Putamen (tissue), 1 donor: ENCODE measurements at places on chromosomes 3 and 15.

DNA sequence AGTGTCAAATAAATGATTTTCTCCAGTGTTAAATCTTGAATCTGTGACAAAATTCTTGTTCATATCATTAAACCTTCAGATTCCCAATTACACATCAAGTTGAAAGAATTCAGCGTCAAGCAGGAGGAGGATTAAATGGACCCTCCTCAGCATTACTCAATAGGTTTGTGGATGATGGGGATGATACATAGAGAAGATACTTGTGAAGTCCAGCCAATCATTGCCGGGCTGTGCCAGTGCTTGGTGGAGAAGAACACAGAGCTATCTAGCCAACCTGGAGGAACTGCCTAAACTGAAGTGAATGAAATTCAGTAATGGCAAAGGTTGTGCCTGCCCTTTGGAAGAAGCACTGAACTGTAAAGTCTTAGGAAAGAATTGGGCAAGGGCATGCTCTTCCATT lies 47.0 kb upstream of the PRICKLE2 start:
- no peak for DNase-seq

DNA sequence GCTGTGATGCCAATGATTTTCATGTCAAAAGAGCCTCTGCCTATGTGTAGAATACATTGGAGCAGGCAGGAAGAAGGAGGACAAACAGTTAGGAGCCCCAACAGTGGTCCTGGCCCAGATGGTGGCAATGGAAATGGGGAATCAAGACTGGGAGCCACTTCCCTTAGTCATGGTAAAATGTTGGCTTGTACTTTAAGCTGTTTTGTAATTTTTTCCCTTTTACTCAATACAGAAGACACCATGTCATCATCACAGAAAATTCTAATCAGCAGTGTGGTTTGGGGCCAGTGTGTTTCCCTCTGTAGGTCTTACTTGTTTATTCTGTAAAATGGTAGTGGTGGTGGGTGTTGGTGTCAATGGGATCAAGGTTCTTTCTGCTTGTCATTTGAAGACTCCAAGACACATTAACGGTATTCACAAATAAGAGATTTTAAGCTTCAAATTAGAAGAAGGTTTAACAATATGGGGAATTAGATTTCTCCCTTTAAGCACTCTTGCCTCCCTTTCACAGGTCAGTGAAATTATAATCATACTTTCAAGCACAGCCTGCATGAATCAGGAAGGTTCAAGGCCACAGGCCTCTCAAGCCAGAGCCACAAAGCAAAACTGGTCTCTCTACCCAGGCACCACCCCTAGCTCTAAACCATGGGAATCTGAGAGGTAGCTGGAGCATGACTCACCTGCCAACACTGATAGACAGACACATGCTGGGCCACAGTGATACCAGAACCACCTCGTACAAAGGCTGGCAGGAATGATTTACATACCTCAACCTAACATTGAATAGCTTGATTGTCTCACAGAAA lies 24.9 kb downstream of the SIAH2 start:
- no peak for DNase-seq

DNA sequence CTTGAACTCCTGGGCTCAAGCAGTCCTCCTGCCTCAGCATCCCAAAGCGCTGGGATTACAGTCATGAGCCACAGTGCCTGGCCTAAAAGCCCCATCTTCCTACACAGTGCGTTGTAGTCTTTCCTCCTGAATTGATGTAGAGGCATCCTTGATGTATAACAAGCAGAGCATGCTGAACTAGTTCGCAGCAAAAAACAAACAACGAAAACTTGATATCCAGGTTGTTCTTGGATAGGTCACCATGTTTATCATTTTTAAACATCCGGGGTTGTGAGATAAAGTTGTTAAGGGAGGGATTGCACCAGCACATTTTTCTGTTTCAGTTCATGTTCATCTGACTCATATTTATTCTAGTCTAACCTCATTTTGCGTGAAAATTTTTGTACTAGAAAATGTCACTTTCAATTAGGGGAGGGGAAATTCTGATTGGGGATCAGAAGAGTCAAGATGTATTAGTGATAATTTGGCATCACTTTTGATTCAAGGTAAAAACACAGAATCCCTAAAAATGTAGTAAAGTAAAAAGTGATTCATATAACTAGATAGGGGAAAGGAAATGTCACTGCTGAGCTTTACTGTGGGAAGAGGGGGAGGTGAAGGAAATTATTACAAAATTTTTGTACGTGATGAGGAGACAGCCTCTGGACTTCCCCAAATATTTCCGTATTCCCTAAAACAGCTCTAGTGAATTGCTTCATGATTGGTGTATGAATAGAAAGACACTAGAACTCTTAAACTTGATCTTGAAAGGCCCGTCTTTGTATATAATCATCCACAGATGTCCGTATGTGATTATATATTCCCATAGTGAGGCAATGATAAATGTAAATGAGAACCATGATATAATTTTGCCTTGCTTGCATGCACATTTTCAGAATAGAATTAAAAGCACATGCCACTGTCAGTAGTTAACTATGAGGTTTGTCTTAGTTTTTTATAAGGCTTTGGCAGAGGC lies 22.9 kb downstream of the RAB8B start:
- DNase-seq, result no peak

- no peak for DNase-seq
Measured at GRCh38 chr3:114586119-114586518, 292.3 kb downstream of the TIGIT start.

- DNase-seq, result peak; percentile 59
Measured at GRCh38 chr15:78234515-78235040, at the start of gene ACSBG1. ACSBG1 (minus strand) TSS chr15:78234565; CDS start chr15:78234501, 64 bp downstream.

DNA sequence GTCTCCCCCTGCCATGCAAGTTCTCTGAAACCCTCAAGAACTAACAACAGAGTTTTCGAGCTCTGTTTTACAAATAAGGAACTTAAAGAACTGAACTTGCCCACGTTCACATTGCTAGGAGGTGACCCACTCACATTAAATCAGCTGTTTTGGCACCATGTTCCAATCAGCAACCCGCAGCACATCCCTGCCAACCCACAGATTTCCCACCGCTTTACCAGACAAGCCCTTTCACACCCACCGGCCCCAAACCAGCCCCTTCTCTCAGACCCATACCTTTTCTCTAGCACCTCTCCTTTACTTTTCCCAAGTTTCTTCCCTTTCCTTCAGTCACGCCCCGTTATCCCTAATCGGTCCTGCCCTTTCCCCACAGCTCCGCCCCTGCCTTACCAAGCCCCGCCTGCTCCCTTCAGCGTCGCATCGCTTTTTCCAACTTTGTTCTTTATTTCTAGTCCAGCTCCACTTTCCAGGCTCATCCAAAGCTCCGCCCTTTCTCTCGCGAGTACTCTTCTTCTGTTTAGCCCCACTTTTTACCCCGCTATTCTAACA lies 804 bp upstream of the BRPF1 start:
- no peak for DNase-seq

DNA sequence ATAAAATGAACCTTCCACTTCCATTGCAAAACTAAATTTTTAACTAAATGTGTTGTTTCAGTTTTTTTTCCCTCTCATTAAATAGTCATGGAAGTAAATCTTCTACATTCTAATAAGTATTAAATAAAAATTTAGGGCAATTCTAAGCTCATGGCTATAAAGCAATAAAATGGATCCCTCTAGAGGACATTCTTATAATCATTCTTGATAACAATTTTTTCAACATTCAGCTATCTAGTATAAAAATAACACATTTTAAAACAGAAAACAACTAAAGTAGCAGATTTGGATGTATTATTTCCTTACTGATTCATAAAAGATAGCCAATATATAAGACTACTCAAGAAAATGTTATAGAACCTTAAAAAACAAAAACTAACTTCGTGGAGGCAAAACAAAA lies 393.1 kb downstream of the PLOD2 start:
- DNase-seq, result no peak

GRCh38 chr15:41927536-41927935 lies 33.7 kb upstream of the SPTBN5 start:
- no peak for DNase-seq

- no peak for DNase-seq
Measured at GRCh38 chr3:18113417-18113816, 311.7 kb downstream of the SATB1 start.

DNA sequence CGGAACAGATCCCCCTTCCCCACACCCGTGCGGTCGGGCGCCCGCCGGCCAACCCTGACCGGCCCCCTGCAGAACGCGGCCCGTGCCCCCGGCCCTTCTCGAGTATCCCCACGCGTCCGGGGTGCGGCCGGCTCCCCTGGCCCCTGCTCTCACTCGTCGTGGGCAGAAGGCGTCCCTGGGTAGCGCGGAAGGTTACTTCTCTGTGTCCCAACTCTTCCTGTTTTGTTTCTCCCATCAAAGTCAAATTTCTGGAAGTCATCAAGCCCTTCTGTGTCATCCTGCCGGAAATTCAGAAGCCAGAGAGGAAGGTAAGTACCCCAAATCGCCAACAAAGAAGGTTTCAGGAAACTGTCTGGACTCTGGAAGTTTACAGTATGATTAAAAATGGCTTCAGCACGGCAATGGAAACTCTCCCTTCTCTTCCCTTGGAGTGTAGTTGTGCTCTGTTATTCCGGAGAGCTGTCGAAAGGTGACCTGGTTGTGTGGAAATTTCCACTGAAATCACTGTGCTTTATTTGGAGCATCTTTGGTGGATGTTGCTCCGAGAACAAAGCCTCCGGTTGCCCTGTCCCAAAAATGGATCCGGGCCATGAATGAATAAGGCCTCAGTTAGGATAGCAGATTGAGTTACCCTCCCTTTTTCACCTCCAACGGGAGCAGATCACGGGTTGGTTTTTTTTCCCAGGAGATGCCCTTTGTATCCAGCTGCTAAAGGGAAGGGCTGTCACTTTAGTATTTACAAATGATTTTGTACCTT lies 536 bp downstream of the SEC61A1 start:
- no peak for DNase-seq

DNA sequence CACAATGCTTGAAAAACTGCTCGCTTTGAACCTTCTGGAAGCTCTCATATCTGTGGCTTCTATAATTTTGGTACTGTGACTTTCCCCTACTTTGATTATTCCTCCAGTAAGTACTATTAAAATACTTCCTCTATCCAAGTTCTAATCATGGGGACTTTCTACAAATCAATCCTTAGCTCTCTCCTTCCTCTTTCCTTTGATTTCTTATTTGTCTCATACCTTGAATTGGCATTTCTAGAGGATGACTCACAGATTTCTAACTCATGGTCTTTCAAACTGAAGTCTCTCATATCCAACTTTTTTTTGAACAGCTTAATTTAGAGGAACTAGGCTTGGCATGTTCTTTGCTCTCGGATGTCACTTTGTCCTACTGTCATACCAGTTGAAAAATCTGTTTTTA lies 241.8 kb downstream of the TBC1D5 start:
- DNase-seq, result no peak

- DNase-seq, result peak; percentile 3
Measured at GRCh38 chr3:161500068-161500796, 3.6 kb downstream of the OTOL1 start.

DNA sequence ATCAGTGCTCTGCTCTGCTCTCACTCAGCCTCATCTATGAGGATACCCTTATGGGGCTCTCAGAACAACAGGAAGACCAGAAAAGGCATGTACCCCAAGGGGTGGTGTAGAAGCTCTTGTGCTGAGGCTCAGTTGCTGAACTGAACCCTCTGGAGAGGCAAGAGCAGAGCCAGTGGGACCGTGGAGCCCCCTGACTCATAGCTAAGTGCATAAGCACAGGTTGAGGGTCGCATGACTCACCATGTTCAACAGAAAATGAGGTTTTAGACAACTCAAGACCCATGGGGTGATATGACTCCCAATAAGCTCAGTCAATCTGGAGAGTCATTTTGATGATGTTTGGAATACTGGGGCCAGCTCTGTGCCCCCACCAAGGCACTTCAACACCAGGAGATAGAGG lies 37.3 kb downstream of the CRYGS start:
- DNase-seq, result no peak

- DNase-seq, result no peak
Measured at GRCh38 chr15:100495861-100496260, 32.9 kb downstream of the CERS3 start.

DNA sequence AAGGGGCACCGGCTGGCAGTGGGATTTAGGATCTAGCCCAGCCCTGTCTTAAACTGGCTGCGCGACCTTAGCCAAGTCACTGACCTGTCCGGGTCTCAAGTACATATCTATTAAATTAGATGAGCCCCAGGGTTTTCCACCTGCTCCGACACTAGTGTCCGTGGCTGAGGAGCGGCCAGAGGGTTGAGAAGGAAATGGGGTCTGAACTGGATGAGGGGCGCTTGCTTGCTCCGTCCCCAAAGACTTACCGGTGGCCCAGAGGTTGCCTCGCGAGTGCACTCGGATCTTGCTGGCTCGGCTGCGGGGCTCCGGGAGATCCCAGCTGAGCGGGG lies 285 bp downstream of the NMB start:
- DNase-seq, result no peak

GRCh38 chr3:98603580-98603979 lies 10.2 kb upstream of the CPOX start:
- DNase-seq, result no peak

- DNase-seq, result peak; percentile 23
Measured at GRCh38 chr3:158801201-158801600, 653 bp upstream of the MFSD1 start.

DNA sequence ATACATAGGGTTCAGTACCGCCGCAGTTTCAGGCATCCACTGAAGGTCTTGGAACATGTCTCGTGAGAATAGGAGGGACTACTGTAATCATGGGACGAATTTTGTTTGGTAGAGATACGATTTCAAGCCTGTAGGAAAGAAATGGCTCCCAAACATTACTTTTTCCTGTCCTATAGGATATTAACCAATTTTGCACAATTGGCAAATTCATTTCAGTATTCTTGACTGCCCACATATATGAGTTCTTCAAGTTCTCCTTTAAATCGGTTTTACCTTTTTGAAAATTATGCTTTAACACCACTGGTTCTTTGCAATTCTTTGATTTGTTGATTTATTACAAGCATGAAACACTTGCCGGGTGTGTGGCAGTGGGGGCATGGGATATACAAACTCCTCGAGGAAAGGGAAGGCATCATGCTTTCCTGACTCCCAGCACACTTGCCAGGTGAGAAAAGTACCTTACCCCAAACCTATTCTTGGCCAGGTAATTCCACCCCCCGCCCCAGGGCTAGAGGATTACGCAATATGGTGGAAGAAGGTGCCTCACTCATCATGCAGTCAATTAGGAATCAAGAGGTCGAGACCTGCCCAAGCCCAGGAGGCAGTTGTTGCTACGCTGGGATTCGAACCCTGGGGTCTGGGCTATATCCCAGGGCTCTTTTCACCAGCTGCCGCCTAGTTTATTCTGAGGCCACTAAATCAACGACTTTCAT lies 584 bp upstream of the LARS2 start:
- no peak for DNase-seq

DNA sequence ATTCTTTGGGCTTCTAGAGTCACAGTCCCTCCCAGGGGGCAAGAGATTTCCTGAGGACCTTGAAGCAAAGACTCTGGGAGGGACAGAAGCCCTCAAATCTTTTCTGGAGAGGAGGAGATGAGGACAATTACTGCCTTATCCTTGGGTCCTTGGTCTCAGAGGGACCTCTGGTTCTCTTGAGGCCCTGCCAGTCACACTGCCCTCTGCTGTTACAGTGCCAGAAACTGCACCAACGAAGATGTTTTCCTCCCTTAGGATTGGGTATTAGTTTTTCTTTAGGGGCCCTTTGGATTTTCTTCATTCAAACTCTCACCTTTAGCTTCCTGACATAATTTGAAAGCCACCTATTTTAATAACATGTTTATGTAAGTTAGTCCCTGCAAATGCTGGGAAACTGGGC lies 58.2 kb upstream of the SCN5A start:
- DNase-seq, result no peak
